ENCODE measurements at places on chromosomes 7 and 10. TPM values are rescaled to one million over a fixed set of nuclear protein-coding genes. Genes with fewer than 3 reads are reported as not detected.

IL2RA gene
- total RNA-seq, result 203 TPM

PNLIPRP3 gene
- total RNA-seq, result not detected

IQUB gene
- 0.10 TPM for total RNA-seq

RELN gene
- total RNA-seq, result not detected

MMRN2 gene
- total RNA-seq, result not detected

ZFYVE27 gene
- total RNA-seq, result 26.0 TPM

THSD7A gene
- not detected for total RNA-seq

ZNF107 gene
- 18.7 TPM for total RNA-seq

TMEM236 gene
- 0.05 TPM for total RNA-seq

FZD1 gene
- 0.72 TPM for total RNA-seq

All from activated naive CD4-positive, alpha-beta T cell treated with anti-CD3 and anti-CD28 coated beads, Interleukin-2, amount 10 ng/mL, durations not matched to agents 5 hours and 36 hours (primary cell).